ENCODE measurements at places on chromosomes 4 and X.

- DNase-seq, result no peak
Measured at GRCh38 chr4:169984745-169985144, 41.5 kb downstream of the MFAP3L start.

DNA sequence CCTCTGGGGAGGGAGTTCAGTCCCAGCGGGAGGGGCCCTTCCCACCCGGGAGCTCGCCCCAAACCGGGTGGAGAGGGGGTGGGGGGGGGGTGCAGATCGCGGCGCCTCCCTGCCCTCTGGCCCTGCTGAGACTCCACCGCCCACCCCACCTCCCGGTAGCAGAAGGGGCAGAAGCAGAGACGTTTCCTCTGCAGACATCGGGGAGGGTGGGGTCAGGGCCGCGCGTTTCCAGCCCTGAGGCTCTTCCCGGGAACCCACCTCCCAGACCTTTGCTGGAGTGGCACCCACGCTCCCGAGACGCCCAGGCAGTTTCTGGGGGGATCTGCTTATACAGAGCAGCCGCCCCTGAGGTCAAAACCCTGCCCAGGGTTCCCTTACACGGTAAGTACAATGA, 30.2 kb downstream of the CPLX1 start:
- no peak for DNase-seq

DNA sequence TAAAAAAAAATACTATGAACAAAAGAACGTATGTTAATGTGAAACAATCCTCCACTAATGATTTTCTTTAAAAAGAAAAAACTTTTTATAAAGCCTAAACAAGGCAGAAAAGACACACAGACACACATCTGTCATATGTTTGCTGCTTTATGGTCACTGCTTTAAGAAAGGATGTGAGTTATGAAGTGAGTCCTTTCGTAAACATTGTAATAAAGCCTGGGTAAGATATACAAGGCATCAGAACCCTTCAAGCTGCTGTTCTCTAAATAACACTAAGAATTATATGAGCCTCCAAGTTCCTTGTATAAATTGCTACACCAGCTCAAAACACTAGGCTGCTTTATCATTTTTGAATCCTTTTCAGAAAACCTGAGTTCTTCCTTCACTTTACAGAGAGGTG, 81.6 kb downstream of the FBXO8 start:
- no peak for DNase-seq

DNA sequence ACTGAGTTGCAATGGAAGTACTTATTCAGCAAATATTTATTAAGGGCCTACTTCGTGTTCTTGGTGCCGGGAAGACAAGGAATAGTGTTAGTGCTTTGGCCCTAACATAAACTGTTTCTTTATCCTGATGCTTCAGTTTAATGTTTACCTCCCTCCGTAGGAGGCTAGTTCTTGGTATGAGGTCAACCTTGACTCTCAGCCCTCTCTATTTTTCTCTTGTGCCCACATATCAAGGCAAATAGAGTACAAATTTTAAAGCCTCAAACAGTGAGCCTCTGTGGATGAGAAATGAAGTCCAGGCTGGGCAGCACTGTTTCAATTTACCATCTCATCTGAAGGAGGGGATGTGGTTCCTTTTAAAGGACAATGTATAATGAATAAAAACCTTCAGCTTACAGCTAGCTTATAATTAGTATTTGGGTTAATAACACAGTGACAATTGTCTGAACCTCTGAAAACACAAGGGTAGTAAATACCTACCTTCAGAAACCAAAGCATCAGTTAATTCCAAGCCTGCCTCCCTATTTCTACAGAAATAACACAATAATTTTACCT, 68.5 kb downstream of the SH3RF1 start:
- DNase-seq, result no peak

GRCh38 chr4:29805245-29805644, 914.9 kb upstream of the PCDH7 start:
- DNase-seq, result no peak

DNA sequence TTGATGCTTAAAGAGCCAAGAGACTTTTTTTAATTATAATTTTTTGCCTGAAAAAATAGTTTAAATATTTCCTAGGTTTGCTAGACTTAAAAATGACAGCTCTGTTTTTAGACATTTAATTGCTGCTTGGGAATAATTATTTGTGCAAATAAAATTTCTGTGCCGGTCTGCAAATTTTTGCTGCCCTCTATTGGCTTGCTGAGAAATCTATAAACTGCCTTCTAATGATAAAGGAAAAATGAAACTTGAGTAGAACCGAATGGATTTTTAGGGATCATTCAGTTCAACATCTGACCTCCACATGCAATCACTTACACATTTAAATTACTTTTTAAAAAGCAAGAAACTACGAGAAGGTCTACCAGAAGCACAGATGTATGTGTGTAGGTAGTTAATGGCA, 434.0 kb downstream of the FAM133A start:
- no peak for DNase-seq

DNA sequence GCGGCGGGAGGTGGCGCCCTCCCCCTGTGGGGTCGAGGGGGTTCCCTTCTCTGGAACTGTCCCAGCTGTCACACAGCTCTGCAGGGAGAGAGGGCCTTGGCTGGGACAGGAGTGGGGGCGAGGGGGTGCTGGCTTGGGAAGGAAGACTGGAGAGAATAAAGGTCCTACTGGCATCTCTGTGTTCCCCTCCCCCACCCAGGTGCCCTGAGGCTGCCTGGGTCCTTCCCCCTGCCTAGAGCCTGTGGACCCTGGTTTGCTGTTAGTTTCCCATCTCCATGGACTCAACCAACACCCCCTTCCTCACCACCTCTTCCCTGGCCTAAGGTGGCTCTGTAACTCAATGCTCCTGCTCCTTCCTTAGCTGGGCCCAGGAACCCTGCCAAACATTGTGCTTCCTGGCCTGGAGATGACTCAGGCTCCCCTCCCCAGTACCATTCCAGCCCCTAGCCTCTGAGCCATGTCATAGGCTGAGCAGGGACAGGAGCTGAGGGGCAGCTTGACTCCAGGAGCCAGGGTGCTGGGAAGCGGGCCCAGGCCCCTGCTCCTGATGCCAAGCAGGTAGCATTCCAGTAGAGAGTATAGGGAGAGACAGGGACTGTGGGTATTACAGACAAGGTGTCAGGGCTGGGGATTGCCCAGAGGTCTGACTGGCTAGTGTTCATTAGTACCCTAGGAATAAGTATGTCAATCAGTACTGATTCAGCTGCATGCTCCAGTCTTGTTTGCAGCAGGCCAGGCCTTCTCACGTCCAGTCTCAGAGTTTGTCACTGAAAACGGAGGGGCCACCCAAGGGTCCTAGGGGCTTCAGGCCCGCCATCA, 100.7 kb downstream of the EFNB1 start:
- no peak for DNase-seq

DNA sequence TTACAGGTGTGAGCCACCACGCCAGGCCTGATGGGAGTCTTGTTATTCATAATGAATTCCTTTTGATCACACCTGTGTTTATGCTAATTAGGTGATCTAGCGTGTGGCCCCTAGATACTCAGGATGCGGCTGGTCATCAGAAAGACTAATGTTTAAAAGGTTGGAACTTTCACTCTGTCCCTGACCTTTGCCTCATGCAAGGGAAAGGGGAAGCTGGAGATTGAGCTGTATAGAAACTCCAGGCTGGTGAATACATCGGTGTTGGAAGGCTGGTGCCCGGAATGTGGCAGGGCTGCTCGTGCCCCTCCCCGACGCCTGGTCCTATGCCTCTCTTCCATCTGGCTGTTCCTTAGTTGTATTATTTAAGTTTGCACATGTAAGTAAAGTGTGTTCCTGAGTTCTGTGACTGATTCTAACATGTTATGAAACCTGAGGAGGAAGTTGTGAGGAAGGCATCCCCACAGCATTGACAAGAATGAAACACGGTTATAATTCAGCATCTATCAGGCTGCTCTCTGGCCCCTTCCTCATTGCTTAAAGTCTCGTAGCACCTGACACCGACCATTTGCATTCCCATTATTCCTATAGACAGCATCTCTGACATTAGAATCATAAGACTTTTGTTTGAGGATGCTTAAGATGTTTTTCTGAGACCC, 28.9 kb downstream of the CASP3 start:
- no peak for DNase-seq

DNA sequence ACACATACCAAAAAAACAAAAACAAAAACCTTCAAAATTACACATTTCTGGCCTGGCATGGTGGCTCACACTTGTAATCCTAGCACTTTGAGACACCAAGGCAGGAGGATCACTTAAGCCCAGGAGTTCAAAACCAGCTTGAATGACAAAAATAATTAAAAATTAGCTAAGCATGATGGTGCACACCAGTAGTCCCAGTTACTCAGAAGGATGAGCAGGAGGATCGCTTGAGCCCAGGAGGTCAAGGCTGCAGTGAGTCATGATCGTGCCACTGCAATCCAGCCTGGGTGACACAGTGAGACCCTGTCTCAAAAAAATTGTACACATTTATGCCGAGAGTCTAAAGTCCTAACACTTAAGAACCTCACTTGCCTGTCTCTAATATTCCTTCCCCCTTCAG, 18.3 kb downstream of the SLC39A8 start:
- no peak for DNase-seq

- no peak for DNase-seq
Measured at GRCh38 chrX:53321943-53322497, 40.6 kb upstream of the IQSEC2 start.

GRCh38 chr4:84573385-84574068, 9.4 kb upstream of the CDS1 start:
- no peak for DNase-seq

- no peak for DNase-seq
Measured at GRCh38 chr4:123943976-123944375, 547.4 kb downstream of the SPRY1 start.

DNA sequence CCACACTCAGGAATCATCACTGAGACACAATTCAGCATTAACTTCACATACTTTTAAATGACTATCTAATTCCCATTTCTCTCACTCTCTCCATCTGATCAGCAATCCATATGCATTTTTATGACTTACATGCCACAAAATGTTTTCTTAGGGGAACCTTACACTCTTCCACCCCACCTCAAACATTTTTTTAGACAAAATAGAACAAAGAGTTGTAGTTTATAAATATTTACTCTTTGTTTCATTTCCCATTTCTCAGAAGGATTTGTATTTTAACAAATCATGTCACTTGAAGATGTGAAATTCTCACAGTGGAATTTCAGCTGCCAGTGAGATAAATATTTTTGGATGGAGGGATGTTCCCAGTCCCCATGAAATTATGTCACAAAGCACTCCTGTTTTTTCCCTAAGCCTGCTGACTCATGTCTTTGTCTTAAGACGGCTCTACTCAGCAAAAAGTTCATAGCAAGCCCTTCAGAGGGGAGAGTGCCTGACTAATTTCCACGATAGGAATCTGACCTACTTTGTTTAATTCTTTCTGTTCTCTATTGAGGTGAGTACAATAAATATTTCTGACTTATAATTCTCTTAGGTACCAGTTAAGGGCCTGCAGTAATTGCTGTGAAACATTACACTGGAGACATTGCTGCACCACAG, 257.7 kb downstream of the THOC2 start:
- DNase-seq, result no peak

- peak; percentile 34 for DNase-seq
Measured at GRCh38 chr4:167622481-167623240, 388.4 kb upstream of the SPOCK3 start.

- DNase-seq, result peak; percentile 39
Measured at GRCh38 chrX:53440621-53441517, 6.7 kb upstream of the HSD17B10 start.

- DNase-seq, result no peak
Measured at GRCh38 chr4:117784266-117784665, 250.0 kb upstream of the NDST3 start.

- DNase-seq, result no peak
Measured at GRCh38 chr4:169851750-169852149, 94.0 kb upstream of the HPF1 start.

DNA sequence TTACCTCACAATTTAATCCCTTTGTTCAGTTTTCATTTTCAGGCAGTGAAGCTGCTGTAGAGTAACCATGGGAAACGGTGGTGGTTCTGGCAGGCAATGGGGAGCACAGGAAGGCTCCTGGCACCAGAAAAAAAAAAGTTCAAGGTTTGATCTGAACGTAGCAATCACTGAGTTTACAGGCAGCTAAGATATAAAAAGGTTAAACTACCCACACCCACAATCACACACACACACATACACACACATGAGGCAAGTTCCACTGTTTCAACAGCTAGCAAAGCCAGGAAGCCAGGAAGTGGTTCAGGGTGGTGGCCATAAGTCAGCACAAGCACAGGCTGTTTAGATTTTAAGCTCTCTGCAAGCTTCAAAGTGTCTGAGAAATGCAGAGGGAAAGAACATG, at the start of gene SULT1B1:
TSS of gene SULT1B1 (minus strand) at position 166 of the 400 bp plus-strand sequence. CDS start 5,403 bp downstream, outside the sequence.
- peak; percentile 50 for DNase-seq

GRCh38 chr4:62119195-62119594, 919.1 kb downstream of the ADGRL3 start:
- DNase-seq, result no peak

- no peak for DNase-seq
Measured at GRCh38 chr4:48315728-48316630, 25.4 kb upstream of the SLAIN2 start.

GRCh38 chr4:81802285-81802846, 330.7 kb upstream of the RASGEF1B start:
- no peak for DNase-seq

DNA sequence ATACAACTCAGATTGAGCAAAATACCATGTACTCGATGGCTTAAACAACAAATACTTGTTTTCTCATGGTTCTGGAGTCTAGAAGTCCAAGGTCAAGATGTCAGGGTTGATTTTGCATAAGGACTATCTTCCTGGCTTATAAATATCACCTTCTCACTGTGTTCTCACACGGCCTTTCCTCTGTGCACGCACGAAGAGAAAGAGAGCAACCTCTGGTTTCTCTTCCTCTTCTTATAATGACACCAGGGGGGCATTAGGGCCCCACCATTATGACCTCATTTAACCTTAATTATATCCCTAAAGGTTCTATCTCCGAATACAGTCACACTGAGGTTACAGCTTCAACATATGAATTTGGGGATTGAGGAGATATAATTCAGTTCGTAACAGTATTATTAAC, 504.0 kb downstream of the MAGEE1 start:
- DNase-seq, result no peak

DNA sequence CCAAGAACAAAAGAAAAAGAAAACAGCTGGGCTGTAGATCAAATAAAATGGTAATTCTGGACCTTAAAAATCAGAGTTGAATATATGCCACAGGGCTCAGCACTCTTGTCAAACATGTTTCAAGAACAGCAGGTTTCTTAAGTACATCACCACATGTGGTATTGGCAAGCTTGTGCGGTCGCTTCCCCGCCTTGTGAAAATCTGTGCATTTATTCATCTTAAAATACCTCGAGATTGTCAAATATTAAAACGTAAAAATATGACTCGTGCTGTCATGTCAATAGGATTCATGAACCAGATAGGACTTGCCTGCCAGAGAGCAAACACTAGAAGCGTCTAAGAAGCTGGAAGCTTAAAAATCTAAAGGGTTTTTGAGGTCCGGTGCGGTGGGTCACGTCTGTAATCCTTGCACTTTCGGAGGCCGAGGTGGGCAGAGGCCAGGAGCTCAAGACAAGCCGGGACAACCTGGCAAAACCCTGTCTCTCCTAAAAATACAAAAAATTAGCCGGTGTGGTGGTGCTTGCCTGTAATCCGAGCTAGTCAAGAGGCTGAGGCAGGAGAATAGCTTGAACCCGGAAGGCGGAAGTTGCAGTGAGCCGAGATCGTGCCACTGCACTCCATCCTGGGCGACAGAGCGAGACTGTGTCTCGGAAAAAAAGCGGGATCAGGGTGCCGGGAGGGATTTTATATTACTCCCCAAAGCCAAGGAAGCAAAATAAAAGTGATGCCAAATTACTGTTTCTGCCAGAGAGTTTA, 40.2 kb upstream of the TMEM154 start:
- peak; percentile 36 for DNase-seq

Data from left hindlimb (tissue), 1 donor.